Central memory CD8-positive, alpha-beta T cell (primary cell): ENCODE measurements at places on chromosomes 11 and 22.

DNA sequence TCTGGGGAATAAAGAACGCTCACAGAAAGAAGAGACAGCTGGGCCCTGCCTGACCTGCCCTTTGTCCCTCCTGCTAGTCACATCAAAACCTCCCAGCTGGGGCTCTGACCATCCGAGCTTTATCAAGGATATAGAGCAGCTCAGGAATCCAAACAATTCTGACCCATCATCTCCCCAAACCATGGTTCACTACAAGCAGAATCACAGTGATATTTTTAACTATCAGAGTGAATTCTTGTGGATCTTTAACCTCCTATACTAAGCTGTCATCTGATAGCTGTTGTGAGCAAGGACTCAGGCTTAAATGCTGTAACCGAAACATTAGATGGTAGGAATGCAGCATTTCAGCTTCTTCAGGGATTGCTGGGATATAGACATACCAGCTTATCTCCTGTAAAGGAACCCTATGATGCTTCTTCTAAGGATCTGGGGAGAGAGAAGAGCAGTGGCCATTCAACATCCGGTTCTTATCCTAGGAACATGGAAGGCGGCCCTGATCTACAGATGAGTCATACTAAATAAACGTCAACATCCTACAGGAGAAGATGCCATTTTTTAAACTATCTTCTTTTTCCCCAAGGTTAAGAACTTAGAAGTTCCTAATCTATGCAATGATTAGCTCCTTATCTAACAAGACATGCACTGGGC, 84.7 kb upstream of the AKIP1 start:
- DNase-seq: no peak

GRCh38 chr11:33258631-33259205, 1.5 kb downstream of the HIPK3 start:
- DNase-seq: no peak

GRCh38 chr22:46060292-46061123, 83.5 kb upstream of the WNT7B start:
- DNase-seq: no peak

- no peak for DNase-seq
Observed at GRCh38 chr11:26199331-26200095, 132.4 kb upstream of the ANO3 start.

GRCh38 chr22:42959576-42960509, 55.1 kb downstream of the PACSIN2 start:
- DNase-seq: no peak
